ENCODE measurements at places on chromosomes 2 and 18.

- DNase-seq = no peak
These were observed 44.4 kb downstream of the BCL2L11 start for GRCh38 chr2:111165084-111165483.

GRCh38 chr2:138010890-138011289 is 46.6 kb downstream of the HNMT start:
- no peak for DNase-seq

DNA sequence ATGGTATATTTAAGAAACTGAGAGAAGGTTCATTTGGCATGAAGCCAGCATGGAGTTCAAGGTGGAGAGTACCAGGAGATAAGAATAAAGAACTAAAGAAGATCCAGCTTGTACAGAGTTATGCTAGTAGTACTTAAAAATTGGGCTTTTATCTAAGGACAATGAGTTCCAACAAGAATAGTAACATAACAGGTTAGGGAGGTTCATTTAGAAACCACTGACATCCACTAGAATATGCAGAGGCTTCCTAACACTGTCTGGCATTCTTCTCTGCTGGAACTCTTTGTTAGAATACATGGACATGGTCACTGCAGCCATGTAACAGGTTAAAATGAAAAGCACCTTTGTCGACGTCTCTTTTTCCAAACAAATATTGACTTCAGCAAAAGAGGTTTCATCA is 42.6 kb upstream of the DSC1 start:
- no peak for DNase-seq

DNA sequence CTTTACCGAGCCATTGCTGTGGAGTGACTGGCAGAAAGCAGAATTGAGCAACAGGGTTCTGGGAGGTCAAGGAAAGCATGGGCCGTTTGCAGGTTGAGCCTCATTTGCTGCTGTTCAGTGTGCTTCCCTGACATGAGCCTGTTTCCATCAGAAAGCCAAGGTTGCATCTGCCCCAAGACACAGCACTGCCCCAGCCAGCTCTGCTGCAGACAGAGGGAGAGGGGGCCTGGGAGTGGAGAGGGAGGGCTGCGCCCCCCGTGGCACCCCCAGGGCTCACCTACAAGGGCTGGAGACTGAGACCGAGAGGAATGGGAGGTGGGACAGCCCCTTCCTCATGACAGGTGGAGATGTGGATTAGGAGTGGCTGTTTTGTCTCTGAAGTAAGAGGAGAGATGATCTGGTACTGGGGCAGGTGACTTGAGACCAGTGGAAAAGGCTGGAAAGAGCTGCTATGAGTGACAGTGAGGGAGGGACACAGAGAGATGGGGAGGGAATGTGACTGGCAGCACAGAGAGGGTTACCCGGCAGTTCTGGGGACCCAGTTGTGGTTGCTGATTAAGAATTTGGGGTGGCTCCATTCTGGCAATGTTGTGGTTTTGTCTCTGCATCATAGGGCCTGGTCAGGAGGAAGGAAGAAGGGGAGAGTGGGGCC is 218.0 kb downstream of the DYSF start:
- DNase-seq = no peak

DNA sequence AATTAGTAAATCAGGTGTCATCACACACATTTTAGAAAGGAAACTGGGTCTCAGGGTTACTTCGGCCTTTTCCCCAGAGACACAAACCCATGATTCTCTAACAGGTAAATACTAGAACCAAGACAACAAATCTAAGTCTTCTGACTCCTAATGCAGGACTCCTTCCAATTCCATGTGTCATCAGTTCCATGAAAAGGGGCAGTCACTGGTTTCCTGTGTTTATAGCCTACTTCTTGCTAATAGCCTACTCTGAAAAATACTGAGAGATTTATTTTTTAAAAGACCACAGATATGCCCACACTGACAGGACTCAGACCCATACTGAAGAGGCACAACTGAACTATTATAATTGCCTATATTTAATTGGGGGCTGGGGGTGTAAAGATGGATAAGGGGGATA is 33.0 kb downstream of the RAB1A start:
- DNase-seq = no peak

- DNase-seq = no peak
These were observed 56.5 kb upstream of the NCOA1 start for GRCh38 chr2:24434541-24434940.

DNA sequence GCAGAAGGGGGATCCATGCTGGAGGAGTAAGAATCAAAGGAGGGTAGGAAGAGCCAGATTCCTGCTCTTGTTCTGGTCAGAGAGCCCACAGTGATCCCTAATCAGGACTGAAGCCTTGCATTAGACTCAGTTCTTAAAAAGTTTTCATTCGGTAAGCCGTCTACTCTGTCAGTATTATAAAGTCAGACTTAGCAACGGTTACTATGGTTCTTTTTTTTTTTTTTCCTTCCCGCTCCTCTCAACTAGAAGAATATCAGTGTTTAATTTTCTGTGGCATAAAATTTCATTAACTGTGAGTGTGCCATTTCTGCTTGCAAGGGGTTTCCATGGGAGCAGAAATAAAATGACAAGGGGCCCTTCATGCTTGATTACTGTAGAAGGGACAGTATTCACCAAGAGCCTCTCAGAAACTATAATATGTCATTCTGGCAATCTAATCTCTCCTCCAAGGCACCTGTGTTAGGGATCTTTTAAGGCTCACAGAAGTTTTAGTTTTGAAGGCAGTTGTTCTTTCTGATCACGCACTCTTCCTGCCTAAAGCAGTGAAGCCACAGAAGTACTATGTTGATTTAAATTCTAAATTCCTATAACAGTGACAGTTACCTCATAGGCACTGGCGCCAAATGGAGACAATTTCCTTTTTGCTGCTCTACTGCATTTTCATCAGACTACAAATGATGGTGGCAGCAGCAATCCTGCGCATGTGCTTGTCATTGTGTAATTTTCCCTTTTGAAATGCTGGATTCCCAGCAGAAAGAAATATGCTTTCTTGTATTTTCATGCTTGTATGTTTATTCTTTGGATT is 57.0 kb downstream of the OSBPL6 start:
- DNase-seq = no peak

- no peak for DNase-seq
These were observed 495.7 kb downstream of the RIT2 start for GRCh38 chr18:42619771-42620170.

DNA sequence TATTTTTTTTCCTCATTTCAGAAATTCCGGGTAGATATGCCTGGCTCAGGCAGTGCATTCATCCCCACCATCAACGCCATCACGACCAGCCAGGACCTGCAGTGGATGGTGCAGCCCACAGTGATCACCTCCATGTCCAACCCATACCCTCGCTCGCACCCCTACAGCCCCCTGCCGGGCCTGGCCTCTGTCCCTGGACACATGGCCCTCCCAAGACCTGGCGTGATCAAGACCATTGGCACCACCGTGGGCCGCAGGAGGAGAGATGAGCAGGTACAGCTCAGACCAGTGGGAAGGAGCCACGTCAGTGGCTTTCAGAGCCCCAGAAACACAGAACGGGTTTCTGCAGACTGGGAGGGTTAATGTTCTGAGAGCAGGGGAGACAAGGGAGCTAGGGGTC is 11.4 kb downstream of the FOSL2 start:
- no peak for DNase-seq

DNA sequence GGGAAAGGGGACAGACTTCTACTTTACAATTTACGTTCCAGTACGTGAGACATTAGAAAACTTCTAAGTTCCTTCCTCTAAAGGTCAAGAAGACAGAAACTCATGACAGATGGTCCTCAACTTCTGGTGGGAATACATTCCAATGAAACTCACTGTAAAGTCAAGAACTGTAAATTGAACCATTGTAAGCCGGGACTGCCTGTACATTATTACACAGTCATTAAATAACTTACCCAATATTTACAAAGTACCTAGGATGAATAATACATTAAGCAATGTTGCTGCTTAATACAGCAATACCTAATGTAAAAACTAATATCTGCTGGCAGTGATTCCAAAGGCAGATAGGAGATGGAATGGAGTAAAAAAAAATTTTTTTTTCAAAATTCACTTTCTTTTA is 51.9 kb downstream of the CDH2 start:
- no peak for DNase-seq

DNA sequence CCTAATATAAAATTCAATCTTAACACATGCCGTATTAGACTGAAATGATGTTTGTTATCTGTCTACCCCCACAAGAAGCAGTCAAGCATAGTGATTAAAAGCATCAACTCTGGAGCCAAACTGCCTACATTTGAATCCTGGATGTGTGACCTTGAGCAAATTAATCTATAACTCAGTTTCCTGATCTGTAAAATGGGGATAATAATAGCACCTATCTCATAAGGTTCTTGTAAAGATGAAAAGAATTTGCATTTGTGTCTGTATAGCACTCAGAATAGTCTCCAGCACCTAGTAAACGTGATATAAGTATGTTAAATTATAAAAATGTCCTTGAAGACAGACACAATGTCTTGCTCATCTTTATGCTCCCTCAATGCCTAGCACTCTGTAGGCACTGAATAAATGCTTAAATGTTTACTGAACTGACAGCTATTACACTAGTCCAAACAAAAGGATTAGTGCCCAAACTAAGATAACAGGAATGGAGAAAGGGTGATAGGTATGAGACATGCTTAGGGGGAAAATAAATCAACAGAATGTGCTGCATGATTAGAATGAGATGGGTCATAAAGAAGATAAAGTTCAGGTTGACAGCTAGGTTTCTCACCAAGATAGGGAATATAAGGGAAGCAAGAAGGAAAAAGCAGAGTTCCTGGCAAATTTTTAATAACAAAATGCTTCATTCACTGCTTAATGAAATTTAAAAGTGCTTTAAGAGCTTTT is 180.6 kb downstream of the ATAD2B start:
- no peak for DNase-seq

DNA sequence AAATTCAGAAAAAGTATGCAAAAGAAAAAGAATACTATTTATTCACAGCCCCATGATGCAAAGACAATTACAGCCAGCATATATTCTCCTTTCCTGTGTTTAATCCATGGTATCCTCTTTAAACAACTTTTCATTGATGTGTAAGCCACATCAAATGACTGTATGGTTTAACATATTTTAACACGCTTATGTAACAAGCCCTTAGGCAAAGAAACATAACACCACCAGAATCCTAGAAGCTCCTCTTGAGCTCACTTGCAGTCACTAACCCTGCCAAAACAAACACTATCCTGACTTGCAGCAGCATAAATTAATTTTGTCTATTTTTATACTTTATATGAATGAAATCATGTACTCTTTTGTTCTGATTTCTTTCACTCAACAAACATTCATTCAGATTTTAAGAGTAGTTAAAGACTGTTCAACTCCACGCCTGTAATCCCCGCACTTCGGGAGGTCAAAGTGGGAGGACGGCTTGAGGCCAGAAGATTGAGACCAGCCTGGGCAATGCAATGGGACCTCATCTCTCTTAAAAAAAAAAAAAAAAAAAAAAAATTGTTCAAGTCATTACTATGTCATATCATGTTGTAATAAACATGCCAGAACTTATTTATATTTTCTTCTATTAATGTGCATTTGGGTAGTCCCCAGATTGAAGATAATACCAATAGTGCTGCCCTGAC is 226.3 kb downstream of the NBAS start:
- DNase-seq = no peak

DNA sequence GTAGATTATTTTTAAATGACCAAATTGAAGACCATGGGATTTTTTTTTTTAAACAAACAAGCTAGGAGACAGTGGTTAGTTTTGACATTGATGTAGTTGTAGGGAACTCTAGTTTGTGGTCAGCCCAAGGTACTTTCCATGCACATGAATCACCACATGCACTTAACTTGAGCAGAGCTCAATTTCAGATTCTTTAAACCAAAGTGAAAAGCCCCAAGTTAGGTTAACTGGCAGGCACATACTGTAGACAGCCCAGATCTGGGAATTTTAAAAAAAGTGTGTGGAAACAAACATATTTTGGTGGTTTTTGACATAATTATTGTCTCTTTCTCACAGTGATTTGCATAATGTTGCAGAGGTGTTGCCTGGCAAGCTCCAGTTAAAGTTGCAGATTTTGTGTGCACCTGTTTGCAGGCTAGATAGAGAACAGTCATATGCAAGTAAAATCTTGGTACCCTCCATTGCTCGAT is 88.4 kb downstream of the BCL2L11 start:
- peak; percentile 7 for DNase-seq

DNA sequence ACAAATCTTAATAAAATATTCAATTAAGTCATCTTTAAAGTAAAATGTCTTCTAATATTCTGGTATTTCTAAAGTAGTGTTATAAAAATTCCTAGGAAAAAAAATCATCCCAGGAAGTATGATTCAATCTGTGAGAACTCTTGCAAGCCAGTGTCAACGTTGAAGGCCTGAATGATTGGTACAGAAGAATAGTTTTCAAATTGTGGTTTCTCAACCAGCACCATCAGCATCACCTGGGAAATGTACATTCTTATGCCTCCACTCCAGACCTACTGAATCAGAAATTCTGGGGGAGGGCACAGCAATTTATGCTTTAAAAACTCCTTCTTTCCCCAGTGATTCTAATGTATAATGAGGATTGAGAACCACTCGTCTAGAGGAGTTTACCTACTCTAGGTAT is 62.3 kb upstream of the C2orf15 start:
- no peak for DNase-seq

DNA sequence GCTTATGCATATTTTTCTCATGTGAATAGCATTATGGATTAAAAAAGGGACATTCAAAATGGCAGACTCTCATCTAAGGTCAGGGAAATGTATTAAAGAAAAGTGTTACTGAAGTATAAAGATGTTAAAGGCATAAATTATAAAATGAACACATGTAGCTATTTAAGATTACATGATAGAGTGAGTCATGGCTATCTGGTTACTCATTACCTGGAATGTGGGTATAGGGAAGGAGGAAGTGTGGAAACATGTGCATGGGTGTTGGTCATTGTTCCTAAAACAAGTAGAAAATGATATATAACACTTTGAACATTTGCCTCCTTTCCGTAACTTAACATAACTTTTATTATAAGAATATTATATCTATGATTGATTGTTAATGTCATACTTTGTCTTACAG is 66.4 kb downstream of the MYO1B start:
- DNase-seq = no peak

GRCh38 chr2:122249673-122250072 is 494.2 kb downstream of the TSN start:
- no peak for DNase-seq

DNA sequence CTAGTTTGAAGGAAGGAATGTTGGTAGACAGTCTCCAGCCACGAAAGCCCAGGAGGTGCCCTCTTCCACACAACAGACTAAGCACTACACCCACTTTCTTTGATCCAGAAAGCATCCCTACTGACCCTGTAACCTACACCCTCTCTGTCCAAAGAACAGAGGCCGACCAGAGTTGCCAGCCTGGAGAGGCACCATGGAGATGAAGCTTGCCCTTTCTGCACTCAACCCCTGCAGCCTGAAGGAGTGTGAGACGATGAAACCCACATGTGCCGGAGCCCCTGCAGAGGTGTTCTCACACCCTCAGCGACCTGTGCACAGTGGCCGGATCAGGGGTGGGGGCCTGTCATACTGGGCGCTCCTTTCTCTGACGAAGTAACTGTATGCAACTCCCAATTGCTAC is 136.3 kb downstream of the ZNF516 start:
- DNase-seq = no peak

GRCh38 chr2:102599486-102599885 is 19.9 kb upstream of the SLC9A2 start:
- no peak for DNase-seq

GRCh38 chr2:4255491-4255890 is 552.1 kb downstream of the DCDC2C start:
- no peak for DNase-seq
